ENCODE measurements at places on chromosomes 16 and 17. TPM values are rescaled to one million over a fixed set of nuclear protein-coding genes. Genes with fewer than 3 reads are reported as not detected.

The IRF8 gene
- 30.3 TPM for total RNA-seq

The C1QTNF8 gene
- not detected for total RNA-seq

The FOXC2 gene
- total RNA-seq: 9.3 TPM

The ITGAX gene
- total RNA-seq: 1.8 TPM

The HP gene
- 32.4 TPM for total RNA-seq

GRCh38 chr17:37368577-37368976 is 7.2 kb upstream of the C17orf78 start:
- no peaks in the 10 kb centered on the region for H3K36me3 ChIP-seq
- H3K27ac ChIP-seq: no peak overlapping the region
- DNase-seq: no peak
- H3K4me3 ChIP-seq: no peak overlapping the region
- no peaks in the 10 kb centered on the region for H3K27me3 ChIP-seq

DNA sequence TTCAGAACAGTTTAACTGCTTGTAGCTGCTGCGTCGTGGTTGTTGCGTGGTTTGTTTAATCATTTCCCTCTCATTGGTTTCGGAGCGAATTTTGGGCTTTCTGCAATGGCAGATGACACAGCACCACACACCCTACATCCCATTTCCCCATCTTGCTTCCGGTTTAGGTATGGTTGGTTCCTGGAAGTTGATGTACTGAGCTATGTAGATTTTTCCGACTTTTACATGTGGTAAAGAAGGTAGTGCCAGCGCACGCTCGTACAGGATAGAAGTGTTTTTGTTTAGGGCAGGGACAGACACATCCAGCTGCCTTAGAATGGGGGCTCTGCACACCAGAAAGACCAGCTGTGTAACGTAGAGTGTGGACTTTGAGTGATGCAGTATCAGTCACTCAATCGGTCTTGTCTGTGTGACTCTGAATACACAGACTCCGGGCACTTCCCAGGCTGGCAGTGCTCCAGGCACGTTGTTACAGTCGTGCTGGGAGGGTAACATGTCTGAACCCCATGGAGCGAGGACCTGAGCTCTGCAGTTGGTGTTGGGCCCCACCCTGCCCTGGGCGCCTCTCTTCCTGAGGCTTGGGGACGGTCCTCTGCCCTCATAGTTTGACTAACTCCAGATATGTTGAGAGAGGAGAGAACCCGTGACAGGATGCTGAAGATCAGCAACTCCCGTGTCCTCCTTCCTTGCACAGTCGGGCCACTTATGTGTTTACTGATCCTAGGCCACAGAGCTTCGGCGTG is 172.0 kb upstream of the CHMP6 start:
- H3K27me3 ChIP-seq: no peaks in the 10 kb centered on the region
- no peaks in the 10 kb centered on the region for H3K4me1 ChIP-seq
- no peaks in the 10 kb centered on the region for H3K36me3 ChIP-seq
- no peak for DNase-seq
- no peak overlapping the region for H3K4me3 ChIP-seq
- no peak overlapping the region for H3K27ac ChIP-seq

- peak overlapping the region; percentile 74 for H3K27ac ChIP-seq
- DNase-seq: peak; percentile 69
- no peaks in the 10 kb centered on the region for H3K27me3 ChIP-seq
- H3K4me1 ChIP-seq: peaks cover 19% of the 10 kb centered on the region
- H3K36me3 ChIP-seq: no peaks in the 10 kb centered on the region
- no peak overlapping the region for H3K4me3 ChIP-seq
Observed at GRCh38 chr17:78748730-78749317, 33.2 kb downstream of the CYTH1 start.

DNA sequence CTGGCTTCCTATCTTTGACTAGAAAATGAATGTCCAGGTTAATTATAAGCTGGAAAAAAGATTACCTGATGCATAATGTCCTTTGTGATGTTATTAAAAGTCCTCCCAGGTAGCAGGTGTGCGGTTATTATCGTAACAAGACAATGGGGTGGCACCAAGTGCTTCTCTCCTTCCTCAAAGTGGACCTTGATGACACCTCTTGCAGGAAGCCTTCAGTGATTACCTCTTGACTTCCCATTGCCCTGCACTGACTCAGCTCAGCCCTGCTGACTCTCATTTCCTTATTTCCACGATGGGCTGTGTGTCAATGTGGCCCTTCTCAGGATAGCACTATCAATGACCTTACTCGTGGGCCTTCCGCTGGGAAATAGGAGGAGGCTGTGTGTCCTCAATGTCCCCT is 477.4 kb upstream of the CCL2 start:
- H3K36me3 ChIP-seq: no peaks in the 10 kb centered on the region
- no peak overlapping the region for H3K27ac ChIP-seq
- no peak for DNase-seq
- H3K4me1 ChIP-seq: no peaks in the 10 kb centered on the region
- H3K27me3 ChIP-seq: no peaks in the 10 kb centered on the region

- H3K36me3 ChIP-seq: peaks cover 39% of the 10 kb centered on the region
- no peak for DNase-seq
- no peak overlapping the region for H3K27ac ChIP-seq
- no peaks in the 10 kb centered on the region for H3K27me3 ChIP-seq
- H3K4me1 ChIP-seq: no peaks in the 10 kb centered on the region
Observed at GRCh38 chr16:8686031-8686621, 11.7 kb downstream of the ABAT start.

DNA sequence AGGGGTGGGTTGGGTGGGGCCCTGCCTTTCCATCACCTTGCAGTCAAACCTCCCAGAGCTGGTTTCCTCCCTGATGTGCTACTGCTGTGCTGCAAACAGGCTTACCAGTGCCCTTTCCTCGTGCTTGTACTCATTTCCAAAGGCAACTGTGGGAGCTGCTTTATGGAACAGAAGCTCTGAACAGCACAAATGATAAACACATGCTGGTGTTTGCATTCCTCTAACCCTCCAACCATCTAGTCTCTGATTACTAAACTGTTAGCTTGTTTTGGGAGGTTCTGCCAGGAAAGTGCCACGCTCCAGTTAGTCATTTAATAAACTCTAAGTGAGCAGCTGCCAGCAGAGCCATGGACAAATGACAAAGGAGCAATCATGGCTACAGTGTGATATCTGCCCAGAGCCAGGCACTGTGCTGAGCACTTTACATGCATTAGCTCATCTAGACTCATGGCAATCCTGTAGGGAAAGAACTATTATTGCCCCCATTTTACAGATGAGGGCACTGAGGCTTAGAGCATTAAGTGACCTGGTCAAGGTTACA is 110.4 kb downstream of the VAT1L start:
- no peaks in the 10 kb centered on the region for H3K36me3 ChIP-seq
- no peaks in the 10 kb centered on the region for H3K27me3 ChIP-seq
- H3K27ac ChIP-seq: no peak overlapping the region
- no peak overlapping the region for H3K4me3 ChIP-seq

- DNase-seq: no peak
- no peaks in the 10 kb centered on the region for H3K36me3 ChIP-seq
- H3K4me1 ChIP-seq: no peaks in the 10 kb centered on the region
- no peak overlapping the region for H3K4me3 ChIP-seq
- no peaks in the 10 kb centered on the region for H3K27me3 ChIP-seq
- H3K27ac ChIP-seq: no peak overlapping the region
Observed at GRCh38 chr17:65182233-65182632, 45.1 kb downstream of the RGS9 start.

GRCh38 chr16:54750249-54750648 is 180.4 kb upstream of the IRX5 start:
- no peaks in the 10 kb centered on the region for H3K36me3 ChIP-seq
- no peak overlapping the region for H3K27ac ChIP-seq
- no peak for DNase-seq
- H3K27me3 ChIP-seq: no peaks in the 10 kb centered on the region
- no peak overlapping the region for H3K4me3 ChIP-seq

GRCh38 chr16:4909825-4910224 is 27.1 kb downstream of the PPL start:
- no peak overlapping the region for H3K27ac ChIP-seq
- H3K36me3 ChIP-seq: no peaks in the 10 kb centered on the region
- no peaks in the 10 kb centered on the region for H3K27me3 ChIP-seq
- H3K4me3 ChIP-seq: no peak overlapping the region

DNA sequence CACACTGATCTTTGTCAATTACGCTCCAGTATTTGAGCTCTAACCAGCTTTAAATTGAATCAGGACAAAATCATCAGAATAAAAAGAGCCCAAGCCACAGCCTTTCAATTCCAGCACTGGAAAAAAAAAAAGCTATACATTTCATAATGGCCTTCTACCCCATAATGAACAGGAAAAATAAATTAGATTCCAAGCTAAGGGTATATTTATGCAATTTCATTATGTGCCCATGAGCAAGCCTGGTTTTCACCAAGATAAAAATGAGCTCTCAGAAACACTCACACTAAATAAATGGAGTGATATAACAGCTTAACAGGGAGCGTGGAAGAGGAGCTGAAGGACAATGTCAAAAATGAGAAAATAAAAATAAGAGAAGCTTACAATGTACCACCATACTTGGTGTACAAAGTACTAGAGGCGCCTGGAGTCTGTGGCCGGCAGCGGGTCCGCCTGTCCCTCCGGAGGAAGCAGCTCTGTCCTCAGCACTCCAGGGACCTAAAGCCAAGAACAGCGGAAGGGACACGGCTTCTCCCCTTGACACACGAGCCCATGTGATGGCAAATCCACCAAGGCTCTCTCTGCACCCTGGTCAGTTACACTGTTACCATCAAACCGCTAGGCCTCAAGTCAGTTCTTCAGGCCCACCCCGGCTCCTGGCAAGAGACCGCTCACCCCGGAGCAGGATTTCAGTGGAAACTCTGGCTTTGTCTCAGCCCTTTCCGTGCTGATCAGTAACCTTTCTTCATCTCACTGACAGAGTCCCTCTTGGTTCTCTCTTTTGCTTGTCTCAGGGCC is 69.6 kb downstream of the RBFOX3 start:
- no peaks in the 10 kb centered on the region for H3K4me1 ChIP-seq
- no peaks in the 10 kb centered on the region for H3K36me3 ChIP-seq
- H3K27me3 ChIP-seq: peaks cover 8% of the 10 kb centered on the region

DNA sequence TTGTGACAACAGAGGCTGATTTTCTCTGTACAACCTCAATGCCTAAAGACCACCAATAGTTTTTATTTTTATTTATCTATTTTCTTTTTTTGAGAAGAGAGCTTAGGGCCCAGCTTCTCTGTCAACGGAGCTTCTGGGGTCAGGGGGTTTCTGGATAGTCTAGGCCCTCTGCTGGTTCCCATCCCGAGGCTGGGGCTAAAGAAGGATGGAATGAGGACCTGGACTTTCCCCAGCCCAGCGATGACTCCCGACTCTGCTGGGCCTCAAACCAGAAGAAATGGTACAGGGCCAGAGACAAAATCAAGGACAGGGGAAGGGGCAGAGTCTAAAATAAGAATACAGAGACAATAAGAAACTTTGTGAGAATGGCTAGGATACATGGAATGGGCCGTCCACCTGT is 5.7 kb upstream of the TSPOAP1 start:
- no peak overlapping the region for H3K27ac ChIP-seq
- no peak overlapping the region for H3K4me3 ChIP-seq
- H3K4me1 ChIP-seq: peaks cover 25% of the 10 kb centered on the region
- peaks cover 20% of the 10 kb centered on the region for H3K27me3 ChIP-seq
- DNase-seq: no peak
- no peaks in the 10 kb centered on the region for H3K36me3 ChIP-seq

GRCh38 chr17:45997166-45997565 is 1.9 kb upstream of the STH start:
- no peak overlapping the region for H3K4me3 ChIP-seq
- H3K36me3 ChIP-seq: no peaks in the 10 kb centered on the region
- H3K27ac ChIP-seq: no peak overlapping the region

Data from tibial nerve (tissue), 4 donors.